ENCODE measurements at places on chromosomes 12 and 14.

GRCh38 chr12:73308747-73309146, 1036.6 kb downstream of the TRHDE start:
- DNase-seq = no peak

DNA sequence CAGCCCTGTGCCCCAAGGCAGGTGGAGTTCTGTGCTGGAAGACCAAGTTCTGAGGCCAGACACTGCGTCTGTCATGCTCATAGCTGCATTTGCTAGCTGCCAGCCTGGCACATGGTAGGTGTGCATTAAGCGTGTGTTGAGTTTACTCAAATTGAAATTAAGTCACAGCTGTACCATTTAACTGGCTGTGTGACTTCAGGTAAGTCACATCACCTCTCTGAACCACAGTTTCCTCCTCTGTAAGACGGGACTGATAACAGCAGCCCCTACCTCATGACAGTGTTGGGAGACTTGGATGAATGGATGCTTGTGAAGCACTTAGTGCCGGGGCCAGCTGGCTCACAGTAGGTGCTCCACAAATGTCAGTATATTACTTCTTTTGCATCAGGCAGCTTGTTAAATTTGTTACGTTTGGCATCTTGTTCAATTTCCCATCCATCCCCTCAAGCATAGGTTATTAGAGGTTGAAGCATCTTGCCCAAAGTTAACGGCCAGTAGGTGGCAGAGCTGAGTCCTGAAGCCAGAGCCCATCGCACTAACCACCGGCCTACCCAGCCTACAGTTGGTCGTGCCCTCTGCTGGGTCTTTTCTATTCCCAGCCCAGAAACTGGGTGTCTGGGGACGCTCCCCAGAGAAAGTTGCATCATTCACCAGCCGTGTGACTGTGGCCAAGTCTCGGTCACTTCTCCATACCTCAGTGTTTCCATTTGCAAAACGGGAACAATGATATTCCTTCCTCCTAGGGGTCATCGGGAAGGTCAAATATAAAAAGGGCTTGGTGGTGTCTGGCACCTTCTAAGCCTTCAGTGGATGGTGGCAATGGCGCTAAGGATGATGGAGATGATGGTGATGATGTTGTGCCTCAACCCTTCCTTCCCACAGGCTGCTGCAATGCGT, 4.5 kb downstream of the DAO start:
- DNase-seq = peak; percentile 24

GRCh38 chr12:7221486-7221885, 32.0 kb downstream of the PEX5 start:
- no peak for DNase-seq

DNA sequence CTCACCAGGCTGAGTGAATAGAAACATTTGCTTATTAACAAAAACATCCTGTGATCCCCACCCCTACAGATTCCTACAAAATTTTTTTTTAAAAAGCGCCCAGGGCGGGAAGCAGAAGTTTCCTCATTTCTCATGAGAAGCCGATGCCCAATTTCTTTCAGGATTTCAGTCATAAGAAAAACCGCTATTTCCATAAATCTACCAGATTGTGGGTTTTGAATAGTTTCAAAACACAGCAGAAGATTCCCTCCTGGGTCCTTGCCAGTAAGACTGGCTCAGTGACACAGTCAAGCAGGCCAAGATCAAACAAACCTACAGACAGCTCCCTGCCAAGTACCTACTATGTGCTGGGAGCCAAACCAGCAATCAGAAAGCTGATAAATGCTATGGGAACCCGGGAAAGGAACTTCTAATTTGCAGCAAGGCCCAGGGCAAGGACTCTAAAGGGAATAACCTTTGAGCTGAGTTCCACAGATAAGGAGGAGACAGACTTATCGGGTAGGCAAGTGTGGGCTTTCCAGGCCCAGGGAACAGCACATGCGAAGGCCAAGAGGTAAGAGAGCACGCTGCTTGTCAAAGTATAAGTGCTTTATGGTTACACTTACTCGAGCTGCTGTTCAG, 68.7 kb downstream of the CCDC88C start:
- DNase-seq = no peak

DNA sequence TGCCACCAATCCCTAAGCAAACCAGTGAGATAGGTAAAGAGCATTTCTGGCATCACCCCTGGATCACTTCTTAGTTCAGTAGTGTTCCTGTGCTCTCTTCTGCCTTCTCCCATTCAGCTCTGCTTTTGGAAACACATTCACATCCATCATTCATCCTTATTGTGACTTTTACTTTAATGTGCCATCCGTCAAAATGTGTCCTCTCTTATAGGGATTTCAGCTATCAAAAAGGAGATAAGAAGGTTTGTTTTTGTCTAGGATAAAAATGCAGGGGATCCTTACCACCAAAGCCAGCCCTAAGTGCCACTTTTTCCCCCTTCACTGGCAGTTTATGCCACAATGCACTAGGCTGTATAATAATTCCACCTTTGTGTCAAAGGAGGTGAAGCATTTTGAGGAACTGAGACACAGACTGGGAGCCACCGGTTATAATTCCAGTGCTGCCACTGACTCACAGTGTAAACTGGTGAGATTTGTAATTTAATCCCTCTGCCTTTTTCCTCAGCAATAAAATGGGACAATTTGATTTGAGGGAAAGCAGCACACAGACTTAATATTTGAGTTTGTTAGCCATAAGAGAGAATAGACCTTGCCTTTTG, 158.6 kb downstream of the PAX9 start:
- DNase-seq = no peak

GRCh38 chr12:104958001-104958804, at the start of gene SLC41A2:
SLC41A2 (minus strand) TSS chr12:104958290; CDS start chr12:104928527, 29,763 bp downstream.
- DNase-seq = no peak

DNA sequence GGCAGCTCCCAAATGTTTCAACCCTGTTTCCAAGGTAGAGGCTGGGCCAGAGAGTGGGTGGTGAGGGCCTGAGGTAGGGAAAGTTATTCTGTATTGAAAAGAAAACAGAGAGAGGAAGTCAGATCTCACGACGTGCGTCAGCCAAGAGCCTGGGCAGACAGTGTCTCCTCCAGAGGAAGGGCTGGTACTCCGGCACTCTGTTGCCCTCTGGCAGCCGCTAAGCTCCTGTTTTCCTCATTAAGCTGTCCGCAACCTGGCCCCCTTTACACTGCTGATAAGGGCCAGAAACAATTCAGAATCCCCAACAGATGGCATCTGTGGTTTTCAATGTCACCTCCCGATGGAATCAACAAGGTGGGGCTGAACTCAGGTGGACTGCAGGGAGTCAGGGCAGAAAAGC, 26.0 kb upstream of the LTBP2 start:
- DNase-seq = no peak

DNA sequence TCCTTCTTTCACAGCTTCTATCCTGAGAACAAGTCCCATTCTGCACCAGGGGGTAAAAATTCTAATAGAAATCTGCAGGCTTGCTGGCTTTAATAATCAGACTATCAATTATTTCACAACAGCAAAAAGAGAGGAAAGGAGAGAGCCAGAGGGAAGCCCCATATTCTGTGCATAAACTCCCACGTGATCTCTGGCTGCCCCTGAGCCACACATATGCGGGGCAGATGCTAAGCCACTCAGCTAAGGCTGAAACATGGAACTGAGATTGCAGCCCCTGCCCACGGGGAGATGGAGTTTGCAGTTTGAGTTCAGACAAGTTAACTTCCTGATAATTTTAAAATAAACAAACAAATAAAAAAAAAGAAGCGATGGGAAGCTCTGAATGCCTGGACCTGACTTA, 254.4 kb upstream of the CCDC196 start:
- no peak for DNase-seq

- no peak for DNase-seq
These were observed 13.9 kb upstream of the PCED1B start for GRCh38 chr12:47065546-47065945.
